ENCODE measurements at places on chromosomes 3 and 15.
A peak's percentile ranks its signal among the peaks of the same experiment; 100 is the strongest.

GRCh38 chr3:155317211-155317610 is 23.7 kb upstream of the STRIT1 start:
- DNase-seq: no peak

- DNase-seq: no peak
Observed at GRCh38 chr3:38648659-38649499, 608 bp downstream of the SCN5A start.

- DNase-seq: no peak
Observed at GRCh38 chr15:64892847-64893403, 18.8 kb upstream of the ANKDD1A start.

- no peak for DNase-seq
Observed at GRCh38 chr15:75928680-75929608, 25.3 kb downstream of the FBXO22 start.

DNA sequence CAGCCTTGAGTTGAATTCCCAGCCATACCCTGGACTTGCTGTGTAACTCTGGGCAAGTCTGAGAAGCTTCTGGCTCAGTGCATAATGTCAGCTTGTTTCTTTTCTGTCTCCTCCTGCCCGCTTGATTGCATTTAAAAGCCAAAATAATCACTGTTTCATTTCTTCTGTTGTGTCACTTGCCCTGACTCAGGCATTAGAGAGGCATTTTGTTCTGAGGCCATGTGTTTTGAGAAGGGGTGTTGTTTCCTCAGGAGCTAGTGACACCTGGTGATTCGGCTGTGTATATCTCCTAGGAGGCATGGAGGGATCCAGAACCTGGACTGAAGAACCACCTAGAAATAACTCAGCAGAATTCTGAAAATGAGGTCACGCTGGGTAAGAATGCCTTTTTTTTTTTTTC is 16.0 kb downstream of the WDR73 start:
- DNase-seq: peak; percentile 49

DNA sequence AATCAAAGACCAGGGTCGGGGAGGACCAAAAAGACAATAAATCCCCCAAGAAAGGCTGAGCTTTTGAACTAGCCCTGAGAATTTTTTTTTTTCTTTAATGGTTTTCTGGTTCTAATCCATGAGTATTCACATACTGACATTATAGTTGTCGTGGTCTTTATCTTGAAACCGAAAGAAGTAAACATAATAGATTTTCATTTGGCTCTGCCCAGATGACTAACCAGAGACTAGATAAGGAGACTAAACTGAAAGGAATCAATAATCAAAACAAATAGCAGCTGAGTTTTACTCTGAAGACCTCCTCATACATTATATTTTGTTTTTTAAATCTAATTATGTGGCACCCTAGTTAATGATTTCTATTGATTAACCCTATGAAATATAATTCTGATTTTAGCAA is 381.4 kb downstream of the CNTN3 start:
- no peak for DNase-seq

DNA sequence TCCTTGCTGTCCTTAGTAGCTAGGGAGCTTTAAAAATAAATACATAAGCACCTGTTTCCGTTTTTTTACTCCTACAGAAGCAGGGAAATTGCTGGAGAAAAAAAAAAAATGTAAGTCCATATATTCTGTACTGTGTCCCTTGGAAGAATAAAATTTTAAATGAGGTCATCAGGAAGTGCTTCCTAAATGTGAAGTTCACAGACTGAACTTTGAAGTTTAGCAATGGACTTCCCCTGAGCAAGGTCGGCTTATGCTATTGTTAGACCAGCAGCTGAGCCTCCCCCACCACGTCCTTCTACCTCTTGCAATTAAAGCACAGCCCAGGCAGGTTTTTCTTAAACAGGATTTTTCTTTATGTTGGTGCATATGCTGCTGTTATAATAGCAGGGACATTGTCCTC is 26.3 kb downstream of the LIPC start:
- no peak for DNase-seq

DNA sequence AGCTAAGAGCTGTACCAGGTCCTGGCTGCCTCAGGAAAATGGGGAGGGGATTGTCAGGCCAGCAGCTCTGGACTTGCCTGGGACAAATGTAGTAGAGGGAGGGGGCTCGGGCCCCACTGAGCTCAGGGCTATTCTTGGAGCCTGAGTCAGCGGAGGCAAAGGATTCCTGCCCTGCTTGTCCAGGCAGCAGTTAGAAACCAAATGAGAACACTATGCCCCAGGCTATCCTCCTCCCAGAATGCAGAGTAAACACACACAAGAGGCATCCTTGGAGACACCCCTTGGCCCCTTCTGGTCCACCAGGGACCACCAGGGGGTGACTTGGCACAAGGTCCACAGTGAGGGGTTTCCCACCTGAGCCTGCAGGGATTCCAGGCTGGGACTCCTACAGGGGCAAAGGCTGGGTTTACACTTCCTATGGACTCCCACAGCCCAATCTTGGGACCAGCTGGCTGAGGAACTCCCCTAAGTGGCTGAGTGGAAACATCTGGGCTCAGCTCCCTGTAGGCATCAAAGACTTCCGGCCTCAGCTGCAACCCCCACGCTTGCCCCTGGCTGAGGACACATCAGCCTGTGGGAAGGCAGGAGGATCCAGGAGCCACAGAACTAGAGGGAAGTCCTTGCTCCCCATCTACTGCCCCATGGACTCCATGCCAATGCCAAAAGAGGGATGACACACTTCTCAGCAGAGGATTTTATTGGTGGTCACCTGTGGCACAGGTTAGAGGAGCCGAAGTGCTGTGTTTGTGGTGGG is 3.4 kb upstream of the COL7A1 start:
- DNase-seq: peak; percentile 96

DNA sequence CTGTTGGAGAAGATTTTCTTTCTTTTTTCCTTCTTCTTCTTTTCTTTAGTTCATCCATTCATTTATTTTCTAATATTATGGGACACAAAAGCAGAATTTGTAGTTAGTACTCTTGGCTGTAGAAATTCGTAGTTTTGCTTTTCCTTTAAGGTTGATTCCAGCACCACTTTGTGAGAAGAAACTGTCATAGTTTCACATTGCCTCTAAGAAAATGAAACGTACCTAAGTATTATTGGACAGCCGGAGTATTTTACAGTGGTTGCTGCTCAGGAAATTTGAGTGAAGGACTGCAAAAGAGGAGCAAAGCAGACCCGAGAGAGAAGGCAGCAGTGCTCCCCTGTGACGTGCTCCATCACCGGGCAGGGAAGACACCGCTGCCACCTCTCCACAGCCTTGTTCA is 48.1 kb downstream of the PLCL2 start:
- DNase-seq: no peak

GRCh38 chr3:31498791-31499190 is 33.9 kb upstream of the STT3B start:
- no peak for DNase-seq

GRCh38 chr3:141015481-141015880 is 35.7 kb upstream of the SPSB4 start:
- DNase-seq: peak; percentile 48

DNA sequence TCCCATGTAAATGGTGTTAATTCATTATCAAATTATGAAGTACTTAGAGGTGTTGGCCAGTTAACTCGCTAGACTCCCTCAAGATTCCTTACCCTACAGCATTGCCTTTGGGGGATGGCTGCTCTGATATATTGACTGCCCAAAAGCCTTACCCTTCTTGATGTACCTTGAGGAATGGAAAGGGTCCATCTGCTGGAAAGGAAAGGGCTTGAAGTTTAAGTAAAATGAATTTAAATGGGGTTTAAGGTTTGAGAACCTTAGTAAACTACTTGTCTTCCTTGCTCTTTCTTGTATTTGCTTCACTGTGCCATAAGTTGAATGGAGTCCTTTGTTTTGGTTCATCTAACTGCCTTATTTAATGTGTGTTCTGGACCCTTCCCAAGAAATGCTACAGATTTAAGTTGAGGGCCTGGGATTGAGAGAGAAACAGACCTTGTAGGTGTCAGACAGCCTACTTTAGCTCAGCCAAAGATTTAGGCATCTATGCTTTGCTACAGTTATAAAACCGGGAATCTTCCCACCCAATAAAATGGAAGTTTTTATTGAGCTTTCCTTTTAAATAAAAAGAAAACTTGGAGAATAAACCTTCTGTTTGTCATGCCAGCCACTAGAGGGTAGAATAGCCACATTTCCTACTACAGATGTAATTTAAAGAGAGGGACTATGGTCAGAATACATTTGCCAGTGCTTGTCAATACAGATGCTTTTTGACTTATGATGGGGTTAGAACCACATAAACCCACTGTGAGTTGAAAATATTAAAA is 25.3 kb downstream of the CMSS1 start:
- peak; percentile 75 for DNase-seq

DNA sequence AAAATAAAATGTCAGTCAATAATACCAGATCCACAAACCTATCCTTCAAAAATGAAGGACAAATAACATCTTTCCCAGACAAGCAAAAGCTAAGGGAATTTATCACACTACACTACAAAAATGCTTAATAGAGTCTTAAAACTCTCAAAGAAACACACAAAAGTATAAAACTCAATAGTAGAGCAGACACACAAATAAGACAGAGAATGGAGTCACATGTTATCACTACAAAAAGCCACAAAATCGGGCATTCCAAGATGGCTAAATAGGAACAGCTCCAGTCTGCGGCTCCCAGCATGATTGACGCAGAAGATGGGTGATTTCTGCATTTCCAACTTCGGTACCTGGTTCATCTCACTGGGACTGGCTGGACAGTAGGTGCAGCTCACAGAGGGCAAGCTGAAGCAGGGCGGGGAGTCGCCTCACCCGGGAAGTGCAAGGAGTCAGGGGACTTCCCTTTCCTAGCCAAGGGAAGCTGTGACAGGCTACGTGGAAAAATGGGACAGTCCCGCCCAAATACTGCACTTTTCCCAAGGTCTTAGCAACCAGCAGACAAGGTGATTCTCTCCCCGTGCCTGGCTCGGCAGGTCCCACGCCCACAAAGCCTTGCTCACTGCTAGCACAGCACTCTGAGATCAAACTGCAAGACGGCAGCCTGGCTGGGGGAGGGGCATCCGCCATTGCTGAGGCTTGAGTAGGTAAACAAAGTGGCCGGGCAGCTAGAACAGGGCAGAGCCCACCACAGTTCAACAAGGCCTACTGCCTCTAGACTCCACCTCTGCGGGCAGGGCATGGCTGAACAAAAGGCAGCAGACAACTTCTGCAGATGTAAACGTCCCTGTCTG is 46.3 kb downstream of the SENP7 start:
- no peak for DNase-seq

GRCh38 chr3:127170814-127171213 is 22.1 kb upstream of the PRR23E start:
- peak; percentile 89 for DNase-seq

GRCh38 chr3:129058441-129059200 is 2.0 kb upstream of the GP9 start:
- peak; percentile 64 for DNase-seq

DNA sequence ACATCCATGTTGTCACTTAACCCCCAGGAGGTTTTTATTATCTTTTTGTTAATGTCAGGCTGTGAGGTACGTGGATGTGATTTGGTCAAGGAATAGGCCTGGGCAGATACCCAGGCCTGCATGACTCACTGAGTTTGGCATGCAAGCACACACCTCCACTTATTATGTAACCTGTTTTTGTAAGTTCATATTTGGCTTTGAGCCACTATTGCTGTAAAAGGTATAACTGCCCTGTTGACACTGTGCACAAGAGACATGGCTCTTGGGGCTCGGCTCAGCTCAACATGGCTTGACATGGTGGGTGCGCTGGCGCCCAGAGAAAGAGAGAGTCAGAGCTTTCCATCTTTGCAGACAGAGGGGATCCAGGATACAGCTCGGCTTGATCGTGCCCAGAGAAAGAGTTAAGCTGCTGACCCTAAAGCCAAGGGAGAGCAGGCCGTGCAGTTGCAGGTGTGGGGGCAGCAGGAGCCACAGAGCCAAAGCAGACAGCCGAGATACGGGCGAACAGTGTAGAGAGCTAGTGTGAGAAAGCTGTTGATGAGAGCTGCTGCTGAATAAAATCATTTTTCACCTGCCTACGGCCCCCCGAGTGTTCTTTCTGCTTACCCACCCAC is 67.9 kb upstream of the UNC13C start:
- DNase-seq: no peak

- DNase-seq: no peak
Observed at GRCh38 chr3:172135185-172135584, 95.8 kb downstream of the FNDC3B start.

GRCh38 chr3:157551961-157552360 is 48.7 kb upstream of the VEPH1 start:
- DNase-seq: no peak

GRCh38 chr15:48102167-48102566 is 18.6 kb upstream of the SLC24A5 start:
- no peak for DNase-seq

DNA sequence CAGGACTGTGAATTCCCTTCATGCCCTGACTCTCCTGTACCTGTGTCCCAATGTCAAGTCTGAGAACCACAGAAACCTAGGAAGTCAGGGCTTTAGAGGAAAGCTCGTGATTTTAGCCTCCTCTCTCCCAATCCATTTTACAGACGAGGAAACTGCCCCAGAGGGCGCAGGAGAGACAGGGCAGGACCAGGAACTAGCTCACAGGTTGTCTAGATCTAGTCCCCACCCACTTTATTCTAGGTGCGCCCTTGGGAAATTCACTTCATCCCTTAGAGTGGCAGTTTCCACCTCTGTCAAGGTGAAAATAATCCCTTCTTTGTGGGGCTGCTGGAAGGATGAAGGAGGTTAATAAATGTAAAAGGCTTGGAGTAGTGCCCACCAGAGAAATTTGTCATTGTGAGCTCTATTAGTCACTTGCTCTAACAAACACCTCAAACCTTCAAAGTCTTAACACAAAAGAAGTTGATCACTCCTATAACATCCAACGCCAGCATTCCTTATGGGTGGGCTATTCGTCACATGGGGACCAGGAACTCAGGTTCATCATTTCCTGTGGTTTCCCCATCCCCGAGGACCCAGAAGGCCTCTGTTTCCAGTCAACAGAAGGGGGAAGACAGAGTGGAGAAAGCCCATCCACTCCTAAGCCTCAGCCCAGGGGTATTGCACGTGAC is 282.3 kb downstream of the XXYLT1 start:
- peak; percentile 37 for DNase-seq

DNA sequence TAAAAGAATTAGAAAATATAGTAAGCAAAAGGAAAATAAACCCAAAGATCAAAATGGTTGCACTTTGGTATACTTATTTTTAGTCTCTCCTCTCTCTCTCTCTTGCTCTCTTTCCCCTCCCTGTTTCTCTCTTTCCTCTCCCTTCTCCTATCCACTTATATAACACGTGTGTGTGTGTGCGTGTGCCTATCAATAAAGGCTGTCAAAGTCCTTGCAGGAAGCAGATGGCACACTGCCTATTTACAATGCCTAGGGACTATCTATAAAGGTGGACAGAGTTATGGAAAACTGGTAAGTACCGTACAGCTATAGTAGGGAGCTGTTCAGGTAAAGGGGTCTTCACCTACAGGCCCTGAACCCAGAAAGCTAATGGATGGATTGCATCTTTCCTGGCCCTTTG is 161.6 kb downstream of the SQOR start:
- DNase-seq: no peak
